ENCODE measurements at places on chromosomes 7 and 10.

- no peak for DNase-seq
Measured at GRCh38 chr7:102874966-102875365, 37.8 kb upstream of the LRRC17 start.

DNA sequence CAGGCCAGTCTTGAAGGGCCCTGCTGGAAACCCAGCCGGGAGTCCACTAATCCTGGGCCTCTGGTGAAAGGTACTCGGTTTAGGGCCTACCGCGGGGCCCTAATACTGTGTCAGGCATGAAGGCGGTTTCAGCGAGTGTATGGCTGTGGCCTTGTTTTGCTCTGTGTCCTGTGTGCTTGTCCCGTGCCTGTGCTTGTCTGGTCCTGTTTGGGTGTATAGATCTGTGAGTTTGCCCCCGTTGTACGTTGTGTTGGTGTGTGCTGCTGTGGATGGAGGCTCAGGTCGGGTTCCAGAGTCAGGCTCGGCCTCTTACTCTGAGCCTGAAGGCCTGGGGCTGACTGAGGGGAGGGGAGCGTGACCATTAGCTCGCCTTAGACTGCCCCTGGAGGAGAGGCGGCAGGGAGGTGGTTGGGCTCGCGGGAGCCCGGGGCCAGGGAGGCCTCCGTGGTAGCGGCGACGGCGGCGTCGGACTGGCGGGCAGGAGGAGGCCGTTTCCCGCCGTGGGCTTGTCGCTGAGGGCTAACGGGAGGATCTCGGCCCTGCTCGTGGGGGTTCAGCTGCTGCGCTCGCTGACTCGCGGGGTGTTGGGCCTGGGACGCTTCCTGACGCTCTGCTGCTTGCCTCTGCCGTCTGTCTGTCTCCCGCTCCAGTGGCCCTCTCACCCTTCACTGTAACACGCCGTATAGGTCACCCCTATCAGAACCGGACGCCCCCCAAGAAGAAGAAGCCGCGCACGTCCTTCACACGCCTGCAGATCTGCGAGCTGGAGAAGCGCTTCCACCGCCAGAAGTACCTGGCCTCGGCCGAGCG, 2.6 kb downstream of the TLX1 start:
- no peak for DNase-seq

DNA sequence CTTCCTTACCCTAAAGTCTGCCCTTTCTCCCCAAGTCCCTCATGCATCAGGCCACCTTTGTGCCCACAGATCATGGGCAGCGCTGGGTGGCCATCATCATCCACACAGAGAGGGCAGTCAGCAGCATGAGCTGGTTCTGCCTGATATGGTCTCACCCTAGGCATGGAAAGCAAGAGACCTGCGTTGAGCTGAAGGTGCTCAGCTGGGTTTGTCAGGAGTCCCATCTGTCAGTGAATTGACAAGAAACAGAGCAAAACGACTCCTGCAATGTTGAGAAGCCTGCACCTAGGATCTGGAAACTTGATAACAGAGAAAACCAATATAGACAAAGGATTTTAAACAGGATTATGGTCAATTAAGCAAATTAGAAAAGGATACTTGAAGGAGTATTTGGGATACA, 242.7 kb upstream of the PRSS1 start:
- DNase-seq = no peak

DNA sequence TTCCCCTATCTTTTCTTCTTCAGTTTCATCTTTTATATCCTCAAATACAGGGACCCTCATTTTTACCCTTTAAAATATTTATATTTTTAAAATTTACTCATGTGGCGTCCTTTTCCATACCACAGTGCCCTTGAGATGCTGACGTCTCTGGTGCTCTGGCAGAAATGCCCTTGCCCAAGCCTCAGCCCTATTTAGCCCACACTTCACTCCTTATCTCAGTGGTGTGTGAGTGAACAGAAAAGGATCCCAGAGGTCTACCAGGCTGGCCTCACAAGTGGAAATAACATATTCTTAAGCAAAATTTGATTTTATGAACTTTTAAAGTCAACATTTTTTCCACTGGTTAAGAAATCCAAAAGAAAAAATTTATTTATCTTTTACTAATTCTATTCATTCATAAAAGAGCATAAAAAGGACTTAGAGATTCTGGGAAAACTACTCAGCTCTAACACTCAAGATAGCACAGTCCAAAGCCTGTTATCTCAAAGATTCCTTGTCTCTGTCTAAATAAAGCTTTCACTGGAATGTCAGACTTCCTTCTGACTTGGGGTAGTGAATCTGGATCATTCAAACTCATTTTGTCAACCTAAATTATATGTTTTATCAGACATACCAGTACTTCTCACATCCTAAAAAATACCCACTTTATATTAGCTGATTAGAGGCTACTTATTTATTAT, at the start of gene NEBL:
NEBL (minus strand) TSS at position 166 of the 680 bp plus-strand sequence; CDS start at position 60, 106 bp downstream.
- DNase-seq = no peak

DNA sequence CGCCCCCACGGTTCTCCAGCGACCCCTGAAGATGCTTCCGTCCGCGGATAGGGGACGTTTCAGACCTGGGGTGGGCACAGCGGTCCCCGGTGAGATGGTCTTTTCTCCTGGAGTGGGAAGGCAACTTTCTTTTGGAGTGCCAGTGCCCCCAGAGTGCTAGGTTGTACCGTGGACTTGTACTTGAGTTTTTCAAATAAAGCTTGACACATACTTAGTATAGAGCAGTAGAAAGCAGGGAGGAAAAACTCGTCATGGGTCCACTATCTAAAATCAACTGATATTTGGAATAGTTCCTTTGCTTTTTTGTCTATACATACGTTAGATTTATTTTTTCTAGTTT, 28.4 kb downstream of the RBM20 start:
- DNase-seq = no peak

DNA sequence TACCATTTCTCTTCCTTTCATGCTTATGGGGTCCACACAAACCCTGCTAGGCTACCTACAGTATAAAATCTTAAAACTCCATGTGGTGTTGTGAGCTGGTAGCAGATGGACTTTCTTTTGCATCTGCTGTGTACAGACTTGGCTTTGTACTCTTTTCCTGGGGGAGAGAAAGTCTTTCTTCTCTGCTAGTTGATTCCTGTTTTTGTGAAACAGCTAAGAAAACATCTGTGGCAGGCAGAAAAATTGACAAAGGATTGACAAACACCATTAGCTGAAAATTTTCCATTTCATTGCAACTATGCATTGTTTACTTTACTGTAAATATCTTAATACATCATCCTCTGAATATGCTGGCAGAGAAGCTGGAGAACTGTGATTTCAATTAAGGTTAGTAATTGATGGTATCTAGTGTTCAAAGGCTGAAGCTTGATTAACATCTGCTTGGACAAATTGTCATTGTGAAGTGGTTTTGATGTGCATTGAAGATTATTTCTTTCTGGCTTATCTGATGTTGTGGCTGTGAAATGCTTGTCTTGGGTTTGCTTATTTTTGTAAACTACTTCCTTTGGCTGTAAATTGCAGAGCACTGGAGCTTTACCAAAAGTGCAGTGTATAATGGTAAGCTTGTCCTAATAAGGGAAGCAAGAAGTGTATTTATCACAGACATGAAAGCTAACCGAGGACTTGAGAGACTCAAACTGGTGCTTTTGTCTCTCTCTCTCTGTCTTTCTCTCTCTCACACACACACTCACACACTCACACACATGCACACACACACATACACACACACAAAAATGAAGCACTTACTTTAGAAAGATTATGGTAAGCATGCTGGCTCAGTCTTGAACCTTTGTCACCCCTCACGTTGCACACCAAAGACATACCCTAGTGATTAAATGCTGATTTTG, at the start of gene FOXP2:
FOXP2 (plus strand) TSS at position 660 of the 908 bp plus-strand sequence. CDS start 11,697 bp downstream, outside the sequence.
- DNase-seq = peak; percentile 60

DNA sequence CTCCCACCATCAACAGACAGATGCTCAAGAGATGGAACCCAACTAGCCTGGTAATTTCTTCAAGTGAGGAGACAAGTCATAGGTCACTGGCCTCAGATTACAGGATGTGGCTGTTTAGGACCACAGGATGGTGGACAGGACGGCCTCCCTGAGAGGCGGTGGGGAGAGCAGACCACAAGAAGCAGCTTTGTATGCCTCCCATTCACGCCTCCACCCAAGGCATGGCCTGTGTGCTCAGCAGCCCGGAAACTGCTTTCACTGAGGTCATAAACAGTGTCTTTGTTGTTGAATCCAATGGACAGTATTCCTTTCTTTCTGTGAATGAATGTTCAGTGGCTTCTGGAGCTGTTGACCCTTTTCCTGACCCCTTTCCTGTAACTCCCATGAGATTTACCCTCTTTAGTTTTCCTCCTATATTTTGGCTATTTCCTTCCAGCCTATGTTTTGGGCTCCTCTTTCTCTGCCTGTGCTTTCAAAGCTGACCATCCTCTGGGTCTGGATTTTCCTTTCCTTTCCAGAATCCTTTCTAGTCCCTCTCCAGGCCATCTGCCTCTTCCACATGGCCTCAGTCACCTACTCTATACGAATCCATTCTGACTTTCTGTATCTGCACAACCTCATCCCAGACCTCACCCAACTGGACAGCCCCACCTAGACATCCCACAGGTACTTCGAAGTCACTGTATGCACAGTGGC, 32.4 kb upstream of the INPP5F start:
- DNase-seq = no peak

- no peak for DNase-seq
Measured at GRCh38 chr10:32516567-32517495, 70.9 kb downstream of the CCDC7 start.

GRCh38 chr7:145978769-145979168, 137.8 kb upstream of the CNTNAP2 start:
- DNase-seq = peak; percentile 17

DNA sequence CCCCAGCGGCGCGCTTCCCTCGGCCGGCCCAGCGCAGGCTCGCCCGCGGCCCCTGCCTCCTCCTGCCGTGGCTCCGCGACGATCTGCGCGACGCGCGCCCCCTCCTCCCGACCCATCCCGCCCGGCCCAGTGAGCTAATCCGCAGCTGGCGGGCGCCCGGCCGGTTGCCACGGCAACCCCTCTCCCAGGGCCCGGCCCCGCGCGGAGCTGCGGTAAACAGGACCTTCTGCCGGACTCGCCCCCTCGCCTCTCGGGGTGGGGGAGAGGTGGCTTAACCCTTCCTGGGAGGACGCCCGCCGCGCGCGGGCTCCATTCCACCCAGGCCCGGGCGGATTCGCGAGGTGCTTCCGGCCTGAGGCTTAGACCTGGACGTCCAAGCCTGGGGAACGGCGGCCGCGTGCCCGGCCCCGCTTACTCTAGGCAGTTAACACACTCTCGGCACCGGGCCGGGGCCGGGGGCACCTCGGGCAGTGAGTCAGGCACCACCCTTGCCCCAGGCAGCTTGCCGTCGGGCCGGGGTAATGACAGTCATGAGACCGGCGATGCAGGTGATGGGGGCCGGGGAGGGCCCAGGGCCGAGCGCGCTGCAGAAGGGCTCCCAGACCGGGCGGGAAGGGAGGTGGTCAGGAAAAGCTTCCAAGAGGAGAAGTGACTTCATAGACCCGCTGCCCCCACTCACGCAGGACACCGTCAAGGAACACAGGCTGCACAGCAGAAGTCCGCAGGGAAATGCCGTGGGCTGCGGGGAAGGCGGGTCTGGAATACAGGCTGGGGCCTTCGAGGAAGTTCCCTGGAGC, at the start of gene DENND2A:
DENND2A (minus strand) TSS at position 87 of the 797 bp plus-strand sequence. CDS start 38,416 bp downstream, outside the sequence.
- no peak for DNase-seq

DNA sequence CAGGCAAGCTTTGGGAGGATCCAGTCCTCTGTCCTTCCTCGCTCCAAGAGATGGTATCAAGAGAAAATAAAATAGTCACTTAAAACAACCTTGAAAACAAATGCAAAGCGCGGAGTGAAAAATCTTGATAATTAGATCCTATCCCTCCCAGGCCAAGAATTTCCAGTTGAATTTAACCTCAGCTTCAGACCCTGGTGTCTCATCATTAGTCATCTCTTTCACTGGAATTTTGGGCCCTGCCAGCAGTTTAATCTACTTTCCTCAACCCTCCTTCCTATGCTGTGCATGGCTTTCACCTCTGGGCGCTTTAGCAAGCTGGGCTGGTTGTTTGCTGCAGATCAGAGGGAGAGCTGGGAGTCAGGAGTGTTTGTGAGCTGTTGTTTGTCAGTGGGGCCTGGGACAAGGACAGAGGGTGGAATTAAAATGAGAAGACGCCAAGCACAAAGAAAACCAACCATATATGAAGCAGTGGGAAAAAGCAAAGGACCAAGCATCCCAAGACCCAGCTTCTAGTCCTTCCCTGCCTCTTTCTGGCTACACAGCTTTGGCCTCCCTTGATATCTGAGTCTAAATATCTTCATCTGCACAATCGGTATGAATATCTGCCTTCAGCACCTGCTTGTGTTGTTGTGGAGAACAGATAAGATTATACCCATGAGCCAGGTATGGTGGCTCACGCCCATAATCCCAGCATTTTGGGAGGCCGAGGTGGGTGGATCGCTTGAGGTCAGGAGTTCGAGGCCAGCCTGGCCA, 13.5 kb downstream of the MYOF start:
- no peak for DNase-seq

- no peak for DNase-seq
Measured at GRCh38 chr7:40211276-40212003, 76.6 kb downstream of the SUGCT start.

DNA sequence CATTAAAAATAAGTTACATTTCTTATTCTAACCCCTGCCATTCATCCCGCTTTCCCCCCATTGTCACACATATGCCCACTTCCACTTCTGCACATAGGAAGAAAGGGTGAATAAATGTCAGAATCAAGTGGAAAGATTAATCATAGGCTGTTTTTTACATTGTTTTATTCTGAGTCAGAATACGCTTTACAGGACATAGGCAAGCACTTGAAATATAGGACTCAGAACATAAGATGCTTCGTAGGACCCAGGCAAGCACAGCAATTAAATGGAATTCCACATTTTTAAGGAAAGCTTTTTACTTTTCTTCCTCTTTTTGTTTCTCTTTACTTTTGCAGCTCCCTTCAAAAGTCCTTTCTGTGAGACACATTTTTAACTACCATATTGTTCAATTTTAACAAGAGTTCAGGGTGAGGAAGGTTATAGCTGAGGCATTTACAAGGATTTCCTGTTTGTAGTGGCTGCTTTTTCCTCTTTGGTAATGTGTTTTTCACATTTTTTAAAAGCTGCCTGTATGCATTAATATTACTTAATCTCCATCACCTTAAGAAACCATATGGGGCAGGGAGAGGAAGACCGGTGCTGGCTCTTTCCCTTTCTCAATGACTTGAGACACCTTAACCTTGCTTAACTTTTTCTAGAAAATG, 130.0 kb downstream of the TES start:
- no peak for DNase-seq

GRCh38 chr7:50640256-50640655, 75.1 kb upstream of the DDC start:
- no peak for DNase-seq

GRCh38 chr10:72564596-72564995, 61.3 kb downstream of the MICU1 start:
- no peak for DNase-seq
